Thyroid gland (tissue), 4 donors: ENCODE measurements at places on chromosomes 1 and 21.
A peak's percentile ranks its signal among the peaks of the same experiment; 100 is the strongest.

DNA sequence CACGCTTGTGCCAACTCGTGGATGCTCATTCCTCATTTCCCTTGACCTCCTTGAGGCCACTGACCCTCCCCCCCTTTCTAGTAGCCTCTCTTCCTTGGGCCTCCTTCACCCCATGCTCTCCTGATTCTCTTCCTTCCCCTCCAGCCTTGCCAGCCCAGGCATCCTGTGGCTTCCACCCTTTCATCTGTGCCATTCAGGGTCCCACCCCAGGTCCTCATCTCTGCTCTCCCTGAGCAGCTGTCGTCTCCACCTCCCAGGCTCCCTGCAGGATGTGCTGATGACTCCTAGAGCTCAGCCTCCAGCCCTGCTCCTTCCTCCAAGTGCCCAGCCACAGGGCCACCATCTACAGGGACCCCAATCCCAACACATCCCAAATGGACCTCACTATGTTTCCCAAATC lies 197.4 kb downstream of the GRIK3 start:
- no peak for DNase-seq

GRCh38 chr1:117077267-117077666 lies 17.1 kb downstream of the TTF2 start:
- DNase-seq = no peak

GRCh38 chr1:23416964-23417363 lies 7.6 kb downstream of the TCEA3 start:
- no peak for DNase-seq

- no peak for DNase-seq
These were observed 1.3 kb upstream of the LYST start for GRCh38 chr1:235867903-235868469.

DNA sequence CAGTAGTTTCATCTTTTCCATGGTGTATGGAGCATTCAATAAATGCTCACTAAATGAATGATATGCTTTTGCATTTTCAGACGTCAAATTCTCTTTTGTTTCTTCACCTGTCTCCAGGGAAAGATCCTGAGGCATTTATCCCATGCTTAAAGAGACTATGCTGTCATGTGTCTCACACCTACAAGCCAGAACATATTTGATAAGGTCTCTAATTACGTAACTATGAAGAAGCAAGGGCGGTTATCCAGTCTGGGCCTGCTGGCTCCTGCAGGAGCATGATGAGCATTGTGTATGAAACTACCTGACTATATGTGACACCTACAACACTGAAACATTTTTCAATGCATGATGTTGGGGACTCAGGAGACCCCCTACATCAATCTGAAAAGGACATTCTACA lies 51.8 kb downstream of the FBXO42 start:
- DNase-seq = no peak

DNA sequence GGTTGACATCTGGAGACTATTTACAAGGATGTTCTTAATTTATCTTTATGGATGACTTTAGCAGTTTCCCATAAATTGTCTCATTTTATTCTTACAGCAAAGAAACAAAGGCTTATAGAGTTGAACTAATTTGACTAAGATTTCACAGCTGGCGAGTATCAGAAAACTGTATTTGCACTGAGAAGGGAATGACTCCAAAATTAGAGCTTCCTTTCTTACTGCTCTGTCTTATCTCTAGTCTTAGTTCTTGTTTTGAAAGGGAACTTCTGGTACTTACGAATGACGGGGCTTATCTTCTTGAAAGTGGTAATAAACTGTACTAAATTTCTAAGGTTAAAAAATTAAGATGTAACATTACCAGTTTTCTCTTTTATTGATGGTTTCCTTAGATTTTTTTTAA lies 13.6 kb downstream of the CNST start:
- DNase-seq = no peak

DNA sequence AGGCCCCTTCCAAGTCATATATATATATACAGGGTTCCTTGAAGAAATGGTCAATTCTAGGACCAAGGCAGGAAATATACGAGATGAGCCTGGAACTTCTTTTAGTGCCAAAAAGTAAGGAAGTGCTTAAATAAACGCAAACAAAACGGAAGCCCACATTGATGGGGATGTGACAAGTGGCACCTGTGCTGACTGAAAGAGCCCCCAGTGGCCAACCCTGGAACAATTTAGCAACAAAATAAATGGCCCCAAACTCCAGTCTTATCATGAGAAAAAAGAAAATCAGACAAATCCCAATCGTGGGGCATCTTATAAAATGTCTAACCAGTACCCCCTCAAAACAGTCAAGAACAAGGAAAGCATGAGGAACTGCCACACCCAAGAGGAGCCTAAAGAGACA lies 17.7 kb downstream of the PLA2G5 start:
- no peak for DNase-seq

DNA sequence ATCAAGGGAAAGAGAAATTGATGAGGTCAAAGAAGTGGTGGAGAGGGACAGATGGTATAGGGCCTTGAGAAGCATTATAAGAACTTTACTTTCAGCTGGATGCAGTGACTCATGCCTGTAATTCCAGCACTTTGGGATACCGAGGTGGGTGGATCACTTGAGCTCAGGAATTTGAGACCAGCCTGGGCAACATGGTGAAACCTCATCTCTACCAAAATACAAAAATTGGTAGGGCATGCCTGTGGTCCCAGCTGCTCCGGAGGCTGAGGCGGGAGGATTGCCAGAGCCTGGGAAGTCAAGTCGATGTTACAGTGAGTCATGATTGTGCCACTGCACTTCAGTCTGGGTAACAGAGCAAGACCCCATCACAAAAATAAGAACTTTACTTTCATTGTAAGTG lies 5.7 kb downstream of the TMEM50A start:
- DNase-seq = no peak

GRCh38 chr1:26991310-26992116 lies 2.0 kb upstream of the TRNP1 start:
- no peak for DNase-seq

DNA sequence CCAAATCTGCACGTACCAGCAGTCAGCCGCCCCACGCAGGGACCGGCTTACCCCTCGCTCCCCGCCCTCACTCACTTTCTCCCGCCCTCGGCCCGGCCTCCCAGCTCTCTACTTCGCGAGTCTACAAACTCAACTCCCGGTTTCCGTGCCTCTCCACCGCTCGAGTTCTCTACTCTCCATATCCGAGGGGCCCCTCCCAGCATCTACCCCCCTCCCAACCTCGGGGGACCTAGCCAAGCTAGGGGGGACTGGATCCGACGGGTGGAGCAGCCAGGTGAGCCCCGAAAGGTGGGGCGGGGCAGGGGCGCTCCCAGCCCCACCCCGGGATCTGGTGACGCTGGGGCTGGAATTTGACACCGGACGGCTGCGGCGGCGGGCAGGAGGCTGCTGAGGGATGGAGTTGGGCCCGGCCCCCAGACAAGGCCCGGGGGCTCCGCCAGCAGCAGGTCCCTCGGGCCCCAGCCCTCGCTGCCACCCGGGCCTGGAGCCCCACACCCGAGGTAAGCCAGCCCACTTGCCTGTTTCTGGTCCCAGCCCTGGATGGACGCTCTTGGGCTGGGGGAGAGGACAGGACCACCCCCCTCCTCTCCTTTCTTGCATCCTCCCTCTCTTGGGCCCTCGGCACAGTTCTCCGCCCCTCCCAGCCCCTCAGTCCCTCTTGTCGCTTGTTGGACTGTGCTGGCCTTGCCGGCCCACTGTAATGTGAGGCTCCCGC lies at the start of gene ARTN:
Gene ARTN (plus strand): TSS at position 416 of the 715 bp plus-strand sequence. CDS start 1,856 bp downstream, outside the sequence.
- peak; percentile 48 for DNase-seq

DNA sequence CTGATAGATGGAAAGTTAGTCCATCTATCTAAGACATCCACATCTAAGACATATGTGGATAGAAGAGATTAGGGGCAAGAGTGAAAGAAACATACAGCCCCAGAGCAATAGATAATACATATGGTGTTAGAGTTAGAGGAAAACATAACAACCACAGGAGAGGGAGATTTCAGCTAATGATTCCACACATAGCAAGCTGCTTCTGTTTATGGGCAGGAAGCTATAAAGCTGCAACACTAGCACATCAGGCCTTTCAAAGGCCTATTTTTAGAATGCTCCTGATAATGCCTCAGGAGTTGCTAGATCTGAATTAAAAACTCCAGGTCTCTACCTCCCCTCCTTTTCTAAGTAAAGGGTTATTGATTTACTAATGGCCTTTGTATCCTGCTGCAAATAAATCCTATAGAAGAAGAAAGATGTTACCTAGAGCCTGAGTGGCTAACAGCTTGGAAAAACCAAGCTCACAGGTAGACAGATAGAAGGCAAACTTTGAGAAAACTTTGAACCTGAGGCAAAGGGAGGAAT lies 36.1 kb downstream of the BRINP2 start:
- no peak for DNase-seq

DNA sequence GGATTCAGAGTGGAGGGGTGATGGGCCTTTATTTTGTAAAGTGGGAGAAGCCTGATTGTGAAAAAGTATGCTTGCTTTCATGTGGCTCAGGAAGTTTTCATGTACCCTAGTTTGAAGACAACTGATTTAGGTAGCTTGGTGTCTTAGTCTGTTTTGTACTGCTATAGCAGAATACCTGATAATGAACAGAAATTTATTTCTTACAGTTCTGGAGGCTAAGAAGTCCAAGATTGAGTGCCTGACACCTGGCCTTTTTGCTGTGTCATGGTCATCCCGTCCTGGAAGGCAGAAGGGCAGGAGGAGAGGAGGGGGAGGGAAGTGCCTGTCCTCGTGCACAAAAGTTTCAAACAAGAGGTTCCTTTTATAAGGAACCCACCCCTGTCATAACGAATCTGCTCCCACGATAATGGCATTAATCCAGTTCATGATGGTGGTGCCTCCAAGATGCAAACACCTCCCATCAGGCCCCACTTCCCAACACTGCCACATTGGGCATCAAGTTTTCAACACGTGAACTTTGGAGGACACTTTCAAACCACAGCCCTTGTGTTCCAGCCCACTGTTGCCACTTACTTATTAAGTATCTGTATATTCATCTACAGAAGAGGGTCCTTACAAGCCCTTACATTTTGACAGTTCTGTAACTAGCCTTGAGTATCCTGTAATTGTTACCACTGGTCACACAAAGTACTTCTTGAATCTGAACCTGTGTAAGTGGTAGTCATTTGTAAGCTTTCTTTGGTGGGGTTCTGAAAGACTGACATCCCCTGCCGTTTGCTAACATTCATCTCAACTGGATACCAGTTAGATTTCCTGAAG lies 9.5 kb downstream of the UCK2 start:
- DNase-seq = no peak
